Small intestine (tissue), 16 donors: ENCODE measurements at places on chromosomes 13 and 19. TPM values are rescaled to one million over a fixed set of nuclear protein-coding genes. Genes with fewer than 3 reads are reported as not detected.

DNA sequence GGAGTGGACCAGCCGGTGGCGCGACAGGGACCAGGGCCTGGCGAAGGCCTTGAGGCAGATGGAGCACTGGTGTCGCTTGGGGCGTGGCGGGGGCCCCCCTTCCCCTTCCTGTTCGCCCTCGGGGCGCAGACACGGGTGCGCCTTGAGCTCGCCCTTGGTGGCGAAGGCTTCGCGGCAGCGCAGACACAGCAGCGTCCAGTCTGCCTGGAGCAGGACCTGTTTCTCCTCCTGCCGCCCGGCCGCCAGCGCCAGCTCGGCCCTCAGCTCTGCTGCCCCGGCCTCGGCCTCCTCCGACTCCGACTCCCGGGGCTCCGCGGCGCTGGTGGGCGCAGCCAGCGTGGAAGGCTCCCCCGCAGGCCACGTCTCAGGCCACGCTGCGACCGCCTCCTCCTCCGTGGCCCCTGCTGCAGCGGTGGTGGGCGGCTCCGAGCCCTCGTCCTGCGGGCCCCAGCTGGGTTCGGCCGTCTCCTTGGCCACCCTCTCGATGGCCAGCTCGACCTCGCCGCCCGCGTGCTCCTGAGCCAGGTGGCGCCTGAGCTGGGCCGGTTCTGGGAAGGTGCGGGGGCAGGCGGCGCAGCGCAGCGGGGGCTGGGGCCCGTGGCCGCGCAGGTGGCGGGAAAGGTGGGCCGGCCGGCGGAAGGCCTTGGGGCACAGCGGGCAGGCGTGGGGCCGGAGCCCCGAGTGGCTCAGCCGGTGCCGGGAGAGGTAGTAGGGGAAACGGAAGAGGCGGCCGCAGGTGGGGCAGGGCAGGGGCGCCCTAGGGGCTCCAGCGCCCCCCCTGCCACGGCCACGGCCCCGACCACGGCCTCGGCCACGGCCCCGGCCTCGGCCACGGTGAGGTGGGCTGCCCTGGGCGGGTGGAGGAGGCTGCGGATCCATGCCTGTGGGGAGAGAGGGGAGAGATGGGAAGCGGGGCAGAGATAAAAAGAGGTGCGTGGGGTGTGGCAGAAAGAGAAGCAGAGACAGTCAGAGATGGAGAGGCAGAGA is 1.6 kb downstream of the ZNF579 start:
- H3K27ac ChIP-seq = no peak overlapping the region
- H3K27me3 ChIP-seq = no peaks in the 10 kb centered on the region
- H3K4me1 ChIP-seq = no peaks in the 10 kb centered on the region
- peaks cover 21% of the 10 kb centered on the region for H3K36me3 ChIP-seq

- peaks cover 3% of the 10 kb centered on the region for H3K27me3 ChIP-seq
- DNase-seq = peak; percentile 96
Measured at GRCh38 chr19:3474010-3474409, 6.3 kb downstream of the SMIM24 start.

DNA sequence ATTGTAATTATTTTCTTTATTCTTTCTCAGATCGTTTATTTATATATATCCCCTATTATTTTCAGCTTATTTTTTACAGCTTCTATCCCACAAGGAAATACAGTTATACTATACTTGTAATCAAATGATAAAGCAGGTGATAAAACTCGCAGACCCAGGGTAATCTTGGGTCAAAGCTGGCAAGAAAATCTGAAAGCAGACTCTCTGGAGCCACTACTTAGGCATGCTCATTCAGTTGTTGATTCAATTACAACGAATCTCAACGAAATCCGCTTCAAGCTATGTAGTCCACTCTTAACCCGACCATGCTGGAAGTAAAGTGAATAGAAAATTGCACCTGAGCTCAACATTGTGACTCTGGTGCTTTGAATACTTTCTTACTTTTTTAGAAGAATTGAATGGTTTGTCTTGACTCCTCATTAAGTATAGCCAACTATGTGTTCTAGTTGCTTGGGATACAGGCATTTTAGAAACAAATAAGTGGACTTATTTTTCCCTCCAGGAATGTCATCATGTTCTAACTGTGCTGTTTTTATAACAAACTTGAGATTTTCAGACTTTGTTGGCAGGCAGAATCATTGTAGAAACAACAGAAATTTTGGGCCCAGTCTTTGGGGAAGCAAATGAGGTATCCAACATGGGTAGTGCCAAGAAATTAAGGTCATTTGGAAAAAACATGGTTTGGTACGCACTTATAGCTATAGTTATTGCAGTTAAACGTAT is 21.4 kb downstream of the ESD start:
- H3K4me3 ChIP-seq = no peak overlapping the region
- no peak overlapping the region for H3K27ac ChIP-seq
- no peaks in the 10 kb centered on the region for H3K27me3 ChIP-seq
- H3K4me1 ChIP-seq = no peaks in the 10 kb centered on the region
- DNase-seq = no peak

GRCh38 chr13:30750036-30750435 is 14.7 kb downstream of the ALOX5AP start:
- H3K4me1 ChIP-seq = peaks cover 18% of the 10 kb centered on the region
- DNase-seq = peak; percentile 54
- H3K27ac ChIP-seq = no peak overlapping the region
- no peaks in the 10 kb centered on the region for H3K27me3 ChIP-seq
- H3K4me3 ChIP-seq = no peak overlapping the region
- no peaks in the 10 kb centered on the region for H3K36me3 ChIP-seq

GRCh38 chr19:33416307-33417215 is 43.1 kb downstream of the CEBPG start:
- peak; percentile 82 for DNase-seq
- peaks cover 5% of the 10 kb centered on the region for H3K36me3 ChIP-seq
- H3K4me3 ChIP-seq = no peak overlapping the region
- H3K27me3 ChIP-seq = no peaks in the 10 kb centered on the region
- H3K27ac ChIP-seq = no peak overlapping the region

DNA sequence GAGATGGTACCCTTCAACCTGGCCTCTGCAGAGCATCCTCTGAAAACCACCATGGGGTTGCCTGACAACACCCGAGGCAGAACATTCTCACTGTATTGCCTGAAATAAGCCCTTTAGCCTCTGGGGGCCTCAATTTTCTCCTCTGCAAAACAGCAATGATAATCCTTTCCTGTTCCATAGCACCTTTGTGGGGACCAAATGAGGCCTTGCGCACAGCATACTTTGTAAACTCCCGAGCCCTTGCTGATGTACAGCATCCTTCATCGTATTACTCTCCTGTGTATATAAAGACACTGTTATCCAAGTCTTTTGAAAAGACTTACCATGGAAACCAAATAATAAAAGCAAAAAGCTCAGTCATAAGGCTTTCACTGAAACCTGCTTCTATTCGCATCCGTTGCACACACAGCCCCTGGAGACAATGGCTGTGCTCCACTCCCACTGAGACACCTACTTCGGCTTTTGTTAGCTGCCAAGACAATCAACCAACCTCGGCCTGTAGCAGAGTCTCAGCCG is 276.0 kb downstream of the FOXO1 start:
- no peaks in the 10 kb centered on the region for H3K36me3 ChIP-seq
- peaks cover 3% of the 10 kb centered on the region for H3K4me1 ChIP-seq
- no peak overlapping the region for H3K27ac ChIP-seq
- no peak for DNase-seq
- H3K27me3 ChIP-seq = no peaks in the 10 kb centered on the region

- H3K4me3 ChIP-seq = no peak overlapping the region
- no peaks in the 10 kb centered on the region for H3K4me1 ChIP-seq
- no peak overlapping the region for H3K27ac ChIP-seq
- H3K36me3 ChIP-seq = no peaks in the 10 kb centered on the region
- no peaks in the 10 kb centered on the region for H3K27me3 ChIP-seq
- no peak for DNase-seq
Measured at GRCh38 chr13:84661718-84662117, 779.4 kb upstream of the SLITRK1 start.

GRCh38 chr19:2494084-2494446 is 18.1 kb downstream of the GADD45B start:
- no peaks in the 10 kb centered on the region for H3K36me3 ChIP-seq
- peak overlapping the region; percentile 30 for H3K4me3 ChIP-seq
- H3K4me1 ChIP-seq = peaks cover 16% of the 10 kb centered on the region
- peaks cover 34% of the 10 kb centered on the region for H3K27me3 ChIP-seq

DNA sequence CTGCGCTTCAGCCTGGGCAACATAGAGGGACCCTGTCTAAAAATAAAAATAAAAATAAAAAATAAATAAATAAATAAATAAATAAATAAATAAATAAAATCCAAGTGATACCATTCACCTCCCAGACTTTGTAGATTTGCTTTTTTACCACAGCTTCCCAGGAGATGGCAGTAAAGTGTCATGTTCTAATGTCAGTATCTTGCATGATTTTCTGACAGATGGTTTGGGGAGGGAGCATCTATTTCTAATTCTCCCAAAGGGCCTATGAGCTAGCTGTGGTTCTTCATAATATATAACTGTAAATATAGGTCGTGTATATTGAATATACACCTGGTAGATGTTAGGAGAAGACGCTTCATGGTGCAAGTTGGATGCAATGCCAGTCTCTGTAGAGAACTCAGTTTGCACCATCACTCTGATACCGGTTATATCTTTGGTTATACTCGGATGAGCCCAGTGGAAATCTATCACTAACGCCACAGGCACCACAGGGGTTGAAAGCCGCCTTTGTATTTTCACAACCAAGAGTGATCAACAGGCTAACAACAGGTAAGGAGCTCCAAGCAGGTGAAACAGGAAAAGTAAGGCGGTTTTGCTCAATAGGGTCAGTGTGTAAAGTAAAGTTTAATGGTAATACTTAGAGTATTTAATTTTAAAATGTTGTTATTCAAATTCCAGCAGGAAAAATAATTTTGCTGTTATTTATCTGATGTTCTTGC is 13.9 kb downstream of the APLP1 start:
- H3K4me3 ChIP-seq = no peak overlapping the region
- no peaks in the 10 kb centered on the region for H3K36me3 ChIP-seq
- H3K27me3 ChIP-seq = peaks cover 20% of the 10 kb centered on the region
- no peaks in the 10 kb centered on the region for H3K4me1 ChIP-seq

The ZNF254 gene
- polyA plus RNA-seq = 4.2 TPM

The ANGPTL8 gene
- 0.16 TPM for polyA plus RNA-seq

The ZNF555 gene
- polyA plus RNA-seq = 1.6 TPM
